ENCODE measurements at places on chromosomes 2 and 18.

GRCh38 chr2:173386021-173386737 is 31.5 kb downstream of the CDCA7 start:
- DNase-seq: no peak

GRCh38 chr18:36582988-36583745 is 245.6 kb downstream of the TPGS2 start:
- DNase-seq: no peak

GRCh38 chr2:107437807-107438206 is 388.9 kb upstream of the RGPD4 start:
- DNase-seq: no peak

- DNase-seq: no peak
Observed at GRCh38 chr2:225761396-225761795, 361.9 kb downstream of the NYAP2 start.

DNA sequence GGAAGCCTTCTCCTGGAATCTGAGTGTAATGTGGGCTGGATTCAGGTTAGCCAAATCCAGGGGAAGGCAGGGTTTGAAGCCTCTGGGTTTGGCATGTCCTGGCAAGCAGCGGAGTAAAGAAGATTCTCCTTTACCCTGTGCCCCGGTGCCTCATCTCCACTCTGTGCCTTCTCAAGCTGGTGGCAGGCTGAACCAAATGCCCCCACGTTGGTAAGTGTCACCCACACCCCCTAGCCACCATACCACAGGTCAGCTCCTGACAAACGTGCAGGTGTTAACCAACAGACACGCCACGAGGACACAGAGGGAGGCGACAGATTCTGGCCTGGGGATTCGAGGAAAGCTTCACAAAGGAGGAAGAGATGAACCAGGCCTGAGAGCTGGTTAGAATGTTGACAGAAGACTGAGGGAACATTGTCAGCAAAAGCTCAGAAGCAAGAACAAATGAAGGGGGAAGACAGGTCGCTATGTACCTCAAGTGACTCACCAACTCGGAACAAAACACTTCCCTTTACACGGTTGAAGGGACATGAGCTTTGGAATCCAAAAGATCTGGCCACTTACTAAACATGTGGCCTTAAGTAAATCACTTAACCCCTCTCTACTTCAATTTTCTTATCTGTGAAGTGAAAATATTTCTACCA is 85.2 kb upstream of the LCLAT1 start:
- DNase-seq: no peak

DNA sequence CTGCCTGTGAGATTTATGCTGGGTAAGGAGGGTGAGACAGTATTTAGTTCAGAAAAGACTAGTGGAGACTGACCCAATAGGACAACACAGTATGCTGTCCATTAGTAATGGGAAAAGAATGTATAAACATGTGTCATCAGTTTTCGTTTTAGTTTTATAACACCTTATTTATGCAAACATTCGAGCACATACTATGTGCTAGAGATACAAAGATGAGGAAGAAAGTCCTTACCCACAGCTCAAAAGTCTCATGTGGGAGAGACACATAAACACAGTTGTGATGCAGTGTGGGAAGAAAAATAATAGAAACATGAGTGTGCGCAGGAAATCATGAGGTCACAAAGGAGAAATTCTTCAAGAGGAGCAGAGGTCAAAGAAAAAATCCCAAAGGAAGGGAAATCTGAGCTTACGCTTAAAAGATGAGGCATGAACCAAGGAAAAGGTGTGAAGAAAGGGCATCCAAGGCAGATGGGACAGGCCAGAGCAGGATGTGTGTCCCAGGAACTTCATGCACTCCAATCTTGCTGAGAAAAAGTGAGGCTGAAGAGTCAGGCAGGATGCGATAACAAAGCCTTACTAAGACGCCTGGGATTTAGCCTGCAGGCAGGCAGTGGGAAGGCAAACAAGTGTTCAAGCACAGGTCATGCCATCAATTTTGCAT is 8.1 kb downstream of the METTL21A start:
- DNase-seq: no peak

DNA sequence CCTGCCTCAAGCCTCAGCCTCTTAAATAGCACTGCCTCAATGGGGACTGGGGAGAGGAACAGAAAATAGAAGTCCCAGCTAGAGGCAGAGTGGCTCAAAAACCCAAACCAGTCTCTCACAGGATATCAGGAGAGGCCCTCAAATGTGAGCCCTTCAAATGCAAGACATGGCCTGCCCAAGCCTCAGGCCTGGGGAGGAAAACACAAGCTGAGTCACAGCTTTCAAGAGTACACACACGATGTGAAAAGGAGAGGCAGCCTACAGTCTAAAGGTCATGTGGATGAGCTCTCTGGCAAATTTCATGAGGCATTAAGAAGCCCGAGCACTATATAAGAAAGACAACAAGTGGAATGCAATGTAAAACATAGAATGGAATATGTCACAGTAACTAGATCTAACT is 316.6 kb upstream of the MEX3C start:
- no peak for DNase-seq

DNA sequence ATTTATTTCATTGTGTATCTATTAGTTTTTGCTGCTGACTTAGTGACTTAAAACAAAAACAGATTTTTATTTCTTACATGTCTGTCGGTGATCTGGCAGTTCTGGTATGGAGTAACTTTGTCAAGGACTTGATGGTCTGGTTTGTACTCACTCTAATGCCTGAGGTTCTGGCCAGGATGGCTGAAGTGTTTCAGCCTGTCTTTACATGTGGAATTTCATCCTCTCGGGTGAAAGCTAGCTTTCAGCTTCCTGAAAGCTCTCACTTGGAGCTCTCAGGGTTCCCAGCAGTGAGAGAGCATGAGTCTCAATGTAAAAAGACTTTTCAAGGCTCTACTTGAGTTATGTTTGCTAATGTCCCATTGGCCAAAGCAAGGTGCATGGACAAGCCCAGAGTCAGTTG is 216.4 kb downstream of the NR4A2 start:
- no peak for DNase-seq

DNA sequence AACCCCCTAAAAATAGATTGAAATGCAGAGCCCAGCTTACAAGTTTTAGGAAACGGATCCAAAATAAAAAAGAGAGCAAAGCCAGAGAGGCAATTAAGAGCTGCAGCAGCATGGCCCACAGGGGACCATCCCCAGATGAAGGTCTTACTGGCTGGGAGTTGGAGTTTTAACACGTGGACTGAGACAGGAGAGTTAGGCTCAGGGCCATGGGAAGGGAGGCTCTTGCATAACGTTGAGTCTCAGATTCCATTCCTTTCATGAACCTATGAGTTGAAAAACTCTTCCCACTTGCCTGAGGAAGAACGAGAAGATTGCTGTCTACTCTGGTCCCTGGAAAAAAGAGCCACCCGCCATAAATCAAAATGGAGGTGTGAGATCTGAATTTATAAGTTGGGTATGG is 101.8 kb upstream of the NDUFV2 start:
- DNase-seq: no peak

GRCh38 chr2:148917431-148917830 is 42.4 kb downstream of the KIF5C start:
- DNase-seq: peak; percentile 5

DNA sequence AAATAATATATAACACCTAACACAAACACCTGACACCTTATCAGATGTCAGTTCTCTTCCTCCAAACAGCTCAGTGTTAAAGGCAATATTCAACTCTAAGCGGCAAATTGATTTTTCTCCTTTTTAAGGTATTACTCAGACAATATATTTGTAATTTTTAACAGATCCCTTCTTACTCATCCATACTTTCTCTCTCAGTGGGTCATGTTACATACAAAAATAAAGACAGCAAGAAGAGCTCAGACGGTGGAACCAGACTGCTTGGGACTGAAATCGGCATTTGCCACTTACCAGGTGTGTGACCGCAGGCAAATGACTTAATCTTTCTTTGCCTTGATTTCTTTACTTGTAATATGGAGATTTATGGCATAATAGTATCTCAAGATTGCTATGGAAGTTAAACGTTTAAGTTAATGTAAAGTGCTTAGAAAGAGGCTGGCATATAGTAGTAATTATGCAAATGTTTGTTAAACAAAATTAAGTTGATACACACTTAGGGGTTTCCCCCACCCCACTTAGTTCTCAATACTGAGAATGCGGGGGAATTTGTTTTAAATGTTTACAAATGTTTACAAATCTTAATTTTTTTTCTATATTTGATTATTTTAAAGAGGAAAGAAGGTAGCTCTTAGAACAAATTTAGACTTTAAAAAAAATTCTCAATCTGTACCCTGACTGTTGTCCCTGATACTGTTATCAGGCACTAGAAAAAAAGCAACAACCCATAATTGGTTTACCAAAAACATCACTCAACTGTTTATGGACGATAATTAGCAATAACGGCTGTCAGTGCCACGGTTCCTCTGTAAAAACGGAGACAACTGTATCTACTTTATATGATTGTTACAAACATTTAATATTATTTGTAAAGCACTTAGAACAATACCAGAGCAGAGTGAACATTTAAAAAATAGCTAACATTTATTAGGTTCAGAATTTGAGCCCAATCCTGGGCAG is 25.6 kb downstream of the MAP3K2 start:
- DNase-seq: no peak

GRCh38 chr2:160336105-160336504 is 136.0 kb upstream of the ITGB6 start:
- DNase-seq: no peak

- DNase-seq: no peak
Observed at GRCh38 chr2:237532160-237532559, 34.2 kb upstream of the PRLH start.

- no peak for DNase-seq
Observed at GRCh38 chr18:62757399-62758010, 42.2 kb downstream of the PHLPP1 start.

DNA sequence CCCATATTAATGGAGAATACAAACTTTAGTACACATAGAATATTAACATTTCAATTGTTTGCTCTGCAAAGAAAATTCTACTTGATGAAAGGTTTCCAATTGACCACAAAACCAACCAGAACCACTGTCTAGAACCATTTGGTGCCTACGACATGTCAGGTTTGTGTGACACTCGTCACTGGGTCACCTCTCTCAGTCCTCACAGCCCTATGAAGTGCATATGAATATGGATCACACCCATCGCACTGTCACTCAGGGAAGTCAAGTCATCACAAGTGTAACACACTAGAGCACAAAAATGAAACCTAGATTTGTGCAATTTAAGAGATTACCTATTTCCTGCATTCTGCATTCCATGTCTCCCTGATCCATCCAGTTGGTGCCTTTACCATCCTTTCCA is 43.7 kb downstream of the PTPN2 start:
- DNase-seq: no peak

DNA sequence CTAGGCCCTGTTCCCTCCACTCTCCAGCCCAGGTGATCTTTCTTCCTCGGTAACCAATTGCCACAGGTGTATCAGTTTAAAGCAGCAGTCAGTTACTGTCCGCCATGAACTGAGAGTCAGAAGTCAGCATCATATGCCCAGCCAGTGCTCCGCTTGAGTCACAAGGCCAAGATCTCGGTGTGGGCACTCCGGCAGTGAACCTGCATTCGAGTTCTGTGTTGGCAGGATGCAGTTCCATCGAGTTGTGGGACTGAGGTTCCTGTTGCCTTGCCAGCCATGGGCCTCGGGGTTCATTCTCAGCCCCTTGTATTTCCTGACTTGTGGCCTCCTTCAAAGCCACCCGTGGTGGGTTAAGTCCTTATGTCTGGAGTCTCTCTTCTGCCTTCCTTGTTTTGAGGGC is 3.1 kb upstream of the TMEM185B start:
- DNase-seq: no peak

DNA sequence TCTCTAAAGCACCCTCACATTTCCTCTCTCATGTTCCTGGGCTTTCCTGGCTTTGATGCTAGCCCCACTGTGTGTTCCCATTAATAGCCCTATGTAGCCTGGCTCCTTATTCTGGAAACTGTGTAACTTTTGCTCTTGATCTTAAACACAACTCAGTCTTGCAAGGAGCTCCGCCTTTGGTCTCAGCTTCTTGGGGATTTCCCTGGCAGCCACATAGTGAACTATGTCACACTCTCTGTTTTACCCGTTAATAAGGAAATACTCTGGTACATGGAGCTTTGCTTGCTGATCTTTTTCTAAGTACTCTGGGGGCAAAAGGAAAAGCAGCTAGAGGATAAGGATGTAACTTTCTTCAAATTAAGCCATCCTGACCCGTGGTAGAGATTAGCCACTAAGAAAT is 259.3 kb downstream of the NEDD4L start:
- peak; percentile 27 for DNase-seq

DNA sequence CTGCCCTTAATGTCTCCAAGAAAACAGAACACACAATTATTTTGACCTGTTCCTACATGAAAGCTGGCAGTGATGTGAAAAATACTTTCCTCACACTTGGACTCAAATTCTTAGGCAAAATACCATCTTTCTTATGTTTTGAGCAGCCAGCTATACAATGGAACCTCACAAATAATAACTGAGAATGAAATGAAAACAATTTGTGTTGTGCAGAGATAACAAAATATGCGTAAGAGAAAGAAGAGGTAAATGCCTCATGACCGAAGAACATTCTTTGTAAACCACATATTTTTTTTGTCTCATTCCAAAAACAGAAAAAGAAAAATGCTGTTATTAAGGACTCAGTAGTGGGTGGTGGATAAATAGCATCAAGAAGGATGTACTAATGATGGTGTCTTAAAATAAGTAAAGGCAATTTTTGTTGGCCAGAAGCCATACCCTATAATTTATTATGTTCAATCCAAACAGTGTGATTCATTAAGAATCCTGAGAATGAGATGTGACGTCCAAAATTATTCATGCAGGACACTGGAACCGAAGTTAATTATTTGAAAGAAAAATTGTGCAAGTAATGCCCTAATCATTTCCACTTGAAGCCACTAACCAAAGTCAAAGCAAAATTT is 193.0 kb upstream of the NETO1 start:
- no peak for DNase-seq

DNA sequence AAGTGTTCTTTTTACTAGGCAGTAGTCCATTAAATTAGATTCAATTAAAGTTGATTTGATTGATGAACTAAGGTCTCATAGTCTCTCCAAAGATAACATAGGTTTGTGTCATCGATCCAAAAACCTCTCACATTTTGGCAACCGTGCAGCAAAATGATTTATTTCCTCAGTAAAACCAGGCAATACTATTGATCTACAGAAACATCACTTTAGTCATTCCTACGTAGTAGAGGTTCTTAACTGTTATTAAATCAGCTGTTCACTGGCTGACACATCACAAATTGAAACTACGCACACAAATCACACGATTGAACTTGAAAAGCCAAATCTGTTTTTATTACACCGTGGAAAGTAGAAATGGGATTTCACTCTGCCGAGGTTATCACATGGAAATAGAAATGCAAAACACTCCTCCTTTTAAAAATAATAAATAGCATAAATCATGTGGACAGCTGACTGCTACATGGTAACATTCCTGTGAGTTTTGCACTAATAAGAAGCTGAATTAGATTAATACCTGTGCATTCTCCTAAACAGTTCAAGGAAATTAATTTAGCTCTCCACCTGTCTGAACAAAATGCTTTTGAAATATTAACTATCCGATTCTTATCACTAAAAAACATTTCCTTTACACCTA is 262.5 kb downstream of the CDH20 start:
- DNase-seq: no peak

GRCh38 chr2:146873646-146874259 is 971.1 kb upstream of the ACVR2A start:
- DNase-seq: no peak

GRCh38 chr2:233471291-233472035 is 95.1 kb downstream of the USP40 start:
- no peak for DNase-seq

- DNase-seq: no peak
Observed at GRCh38 chr2:36490749-36491148, 107.2 kb downstream of the FEZ2 start.

Data from stimulated activated naive B cell treated with anti-CD40 and anti-IgM and Interleukin-4, amounts not matched to agents 10 μg/mL and 1 μg/mL and 100 μg/mL, for 72 hours (primary cell).